NCI-H1105 (cell line): ENCODE measurements at places on chromosomes 2 and 18.

GRCh38 chr2:8743261-8743660, 61.4 kb downstream of the ID2 start:
- DNase-seq, result no peak

DNA sequence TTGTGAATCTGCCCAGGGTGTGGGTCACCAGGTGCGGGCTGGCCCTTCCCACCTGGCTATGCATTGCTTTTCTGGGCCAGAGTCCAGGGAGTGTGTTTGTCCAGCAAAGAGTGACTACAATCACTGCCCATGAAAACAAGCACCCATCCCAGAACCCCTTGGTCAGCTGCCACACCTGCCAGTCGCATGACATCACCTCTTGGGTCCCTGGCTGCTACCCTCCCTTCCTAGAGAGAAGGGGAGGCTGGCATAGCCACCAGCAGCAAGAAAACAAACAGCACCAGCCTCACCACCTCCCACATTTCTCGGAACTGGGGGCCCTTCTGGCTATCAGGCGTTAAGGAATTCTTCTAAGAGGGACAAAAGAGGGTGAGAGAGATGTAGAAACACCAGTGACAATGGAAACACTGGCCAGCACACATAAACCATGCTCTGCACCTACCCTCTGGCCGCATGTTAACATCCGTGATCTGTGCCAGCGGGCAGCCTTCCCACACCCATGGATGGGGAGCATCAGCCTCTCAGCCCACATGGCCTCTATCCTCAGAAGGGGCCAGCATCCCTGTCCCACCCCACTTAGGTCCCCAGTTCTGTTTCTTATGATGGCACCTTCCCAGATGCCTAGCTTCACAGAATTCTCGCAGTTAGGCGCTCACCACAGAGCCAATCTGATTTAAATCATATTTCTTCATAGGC, 109.7 kb upstream of the GLI2 start:
- DNase-seq, result no peak

DNA sequence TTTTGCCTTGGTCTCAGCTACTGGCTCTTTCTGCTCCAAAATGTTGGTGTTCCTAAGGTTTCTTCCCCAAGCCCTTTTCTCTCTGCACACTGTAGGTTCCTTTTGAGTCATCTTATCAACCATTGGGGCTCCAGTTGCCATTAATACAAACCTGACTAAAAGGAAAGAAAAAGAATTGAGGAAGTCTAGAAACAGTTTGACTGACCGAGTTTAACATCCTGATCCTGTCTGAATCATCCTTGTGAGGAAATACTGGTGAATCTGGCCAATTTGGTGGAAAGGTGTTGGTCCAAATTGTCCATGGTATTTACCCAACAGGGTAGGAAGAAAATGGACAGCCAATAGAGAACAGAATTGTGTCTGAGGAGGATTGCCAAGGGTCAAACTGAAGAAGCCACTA, 38.3 kb downstream of the CRYGD start:
- no peak for DNase-seq

DNA sequence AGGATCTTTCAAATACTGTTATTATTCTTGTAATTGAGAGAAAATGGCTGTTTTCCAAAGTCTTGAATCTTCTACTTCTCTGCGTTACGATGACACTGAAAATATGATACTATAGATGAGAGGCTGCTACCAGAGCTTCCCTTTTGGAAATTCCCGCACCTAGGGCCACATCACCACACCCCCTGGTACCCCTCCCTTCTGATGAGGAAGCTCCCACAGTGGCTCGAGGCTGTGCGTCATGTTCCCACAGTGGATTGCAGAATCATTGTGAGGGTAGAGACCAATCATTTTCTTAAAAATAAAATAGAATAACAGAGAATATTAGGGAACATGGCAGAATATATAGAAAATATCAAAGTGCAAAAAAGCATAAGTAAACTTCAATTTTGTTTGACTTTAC, 268.9 kb upstream of the SMIM21 start:
- DNase-seq, result no peak

DNA sequence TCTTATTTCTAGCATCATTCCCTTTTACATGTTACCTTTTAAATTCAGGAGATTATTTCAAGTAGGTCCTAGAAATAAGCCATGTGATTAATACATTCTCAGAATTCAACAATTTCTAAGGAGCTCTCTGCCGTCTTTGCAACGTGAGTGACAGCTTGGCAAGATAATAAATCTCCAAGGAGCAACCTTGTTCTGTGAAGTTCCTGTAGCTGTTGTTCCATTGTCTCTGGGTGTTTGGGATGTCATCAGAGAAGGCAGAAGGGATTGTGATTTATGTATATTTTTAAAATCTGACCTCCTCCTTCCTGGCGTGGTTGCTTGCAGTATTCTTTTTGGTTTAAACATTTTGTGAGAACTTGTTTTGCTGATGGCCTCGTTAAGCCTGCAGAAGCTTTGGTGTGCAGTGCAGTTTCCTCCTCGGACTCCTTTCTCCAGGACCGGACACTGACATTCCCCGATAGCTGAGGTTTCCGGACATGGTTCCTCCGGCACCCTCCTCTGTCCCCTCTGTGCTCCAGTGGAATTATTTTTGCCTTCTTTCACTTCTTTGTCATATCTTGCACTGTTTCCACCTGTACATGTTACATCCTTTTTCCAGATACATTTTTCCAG, 33.7 kb downstream of the RAMP1 start:
- no peak for DNase-seq

GRCh38 chr2:168599738-168600137, 143.7 kb downstream of the CERS6 start:
- no peak for DNase-seq
